Fibroblast of upper back skin (primary cell): ENCODE measurements at places on chromosomes 2 and 18.

GRCh38 chr2:69936906-69937305 lies 22.0 kb downstream of the MXD1 start:
- peak; percentile 40 for DNase-seq

- DNase-seq, result no peak
These were observed 30.3 kb downstream of the TWIST2 start for GRCh38 chr2:238878051-238878735.

GRCh38 chr2:113166187-113166645 lies 7.6 kb upstream of the PSD4 start:
- no peak for DNase-seq

DNA sequence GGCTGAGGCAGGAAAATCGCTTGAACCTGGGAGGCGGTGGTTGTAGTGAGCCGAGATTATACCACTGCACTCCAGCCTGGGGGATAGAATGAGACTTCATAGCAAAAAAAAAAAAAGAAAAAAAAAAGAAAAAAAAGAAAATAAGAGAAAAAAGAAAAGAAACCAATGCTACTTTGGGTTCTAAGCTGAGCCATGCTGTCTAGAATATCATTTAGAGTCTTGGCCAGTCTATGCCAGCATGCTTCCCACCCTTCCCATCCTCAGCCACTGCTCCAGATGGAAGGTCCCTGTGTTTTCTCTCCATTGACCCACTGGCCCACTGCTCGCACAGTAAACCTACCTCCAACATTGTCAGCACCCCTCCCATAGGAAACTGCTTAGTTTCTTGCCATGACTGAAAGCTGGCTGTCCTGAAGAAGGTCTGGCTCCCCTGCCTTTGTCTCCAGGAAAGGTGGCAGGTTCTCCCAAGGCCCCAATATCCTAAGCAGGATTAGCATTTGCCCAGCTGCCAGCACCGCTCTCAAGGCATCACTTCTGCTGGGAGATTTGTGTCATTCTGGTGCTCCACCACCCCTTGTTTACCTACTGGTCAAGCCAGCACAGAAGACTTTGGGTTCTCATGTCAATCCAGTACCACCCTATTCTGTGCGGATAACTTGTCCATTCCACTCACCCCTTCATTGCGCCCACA lies 47.3 kb upstream of the PAPOLG start:
- no peak for DNase-seq

GRCh38 chr2:168320267-168320666 lies 72.9 kb upstream of the STK39 start:
- no peak for DNase-seq

DNA sequence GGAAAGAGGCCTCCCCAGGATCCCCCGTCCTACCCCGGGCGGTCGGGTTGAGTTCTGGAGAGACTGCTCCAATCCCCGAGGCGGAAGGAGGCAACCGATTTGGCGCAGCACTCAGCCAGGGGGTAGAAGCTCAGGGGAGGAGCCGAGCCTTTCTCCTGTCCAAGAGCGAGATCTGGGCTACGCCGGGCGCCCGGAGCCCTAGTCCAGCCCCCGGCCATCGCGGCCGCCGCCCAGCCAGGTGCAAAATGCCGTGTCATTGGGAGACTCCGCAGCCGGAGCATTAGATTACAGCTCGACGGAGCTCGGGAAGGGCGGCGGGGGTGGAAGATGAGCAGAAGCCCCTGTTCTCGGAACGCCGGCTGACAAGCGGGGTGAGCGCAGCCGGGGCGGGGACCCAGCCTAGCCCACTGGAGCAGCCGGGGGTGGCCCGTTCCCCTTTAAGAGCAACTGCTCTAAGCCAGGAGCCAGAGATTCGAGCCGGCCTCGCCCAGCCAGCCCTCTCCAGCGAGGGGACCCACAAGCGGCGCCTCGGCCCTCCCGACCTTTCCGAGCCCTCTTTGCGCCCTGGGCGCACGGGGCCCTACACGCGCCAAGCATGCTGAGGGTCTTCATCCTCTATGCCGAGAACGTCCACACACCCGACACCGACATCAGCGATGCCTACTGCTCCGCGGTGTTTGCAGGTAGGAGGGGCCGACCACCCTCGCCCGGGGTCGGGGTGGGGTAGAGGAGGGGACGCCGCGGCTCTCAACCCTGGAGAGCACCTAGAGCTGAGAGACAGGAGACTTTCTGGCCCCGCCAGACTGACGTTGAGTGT lies at the start of gene DYSF:
TSS of gene DYSF (plus strand) at position 158 of the 817 bp plus-strand sequence.
- DNase-seq, result no peak

- DNase-seq, result peak; percentile 19
These were observed 54.5 kb downstream of the SKA1 start for GRCh38 chr18:50429207-50429948.

DNA sequence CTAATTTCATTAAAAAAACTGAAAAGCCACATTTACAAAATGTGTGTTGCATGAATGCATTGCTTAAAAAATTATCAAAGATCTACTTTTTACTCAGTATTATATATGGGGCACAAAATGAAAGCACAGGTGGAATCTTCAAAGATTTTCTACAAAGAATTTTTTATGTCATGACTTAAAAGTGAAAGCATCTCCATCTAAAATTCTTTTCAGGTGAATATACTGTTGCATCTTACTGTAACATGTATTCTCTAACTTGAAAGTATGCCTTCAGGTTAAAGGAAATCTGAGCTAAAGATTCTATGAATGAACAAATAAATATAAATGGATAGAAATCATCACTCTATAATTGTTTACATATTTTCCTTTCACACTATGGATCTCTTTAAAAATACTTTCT lies 66.8 kb upstream of the WDR75 start:
- no peak for DNase-seq
